NCI-H446 (cell line): ENCODE measurements at places on chromosomes 7 and 10.

GRCh38 chr7:85094046-85094725 lies 92.7 kb downstream of the SEMA3D start:
- no peak for DNase-seq

DNA sequence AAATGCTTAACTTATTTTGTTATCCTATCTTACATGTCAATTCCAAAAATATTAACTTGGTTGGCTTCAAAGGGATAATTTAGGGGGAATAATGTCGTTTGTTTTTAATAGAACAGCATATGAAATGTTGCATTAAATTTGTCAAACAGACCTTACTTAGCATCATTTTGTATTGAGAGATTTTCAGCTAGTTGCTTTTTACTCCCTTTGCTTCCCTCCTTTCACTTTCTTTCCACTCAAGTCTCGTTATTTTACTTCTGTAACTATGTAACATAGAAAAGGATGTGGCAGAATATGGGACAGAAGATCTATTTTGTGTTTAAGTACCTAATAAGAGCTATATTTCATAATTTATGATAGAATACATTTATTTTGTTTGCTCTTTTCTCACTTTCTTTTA lies 2.6 kb downstream of the PHYHIPL start:
- no peak for DNase-seq

GRCh38 chr7:155230169-155230593 lies 67.5 kb upstream of the INSIG1 start:
- DNase-seq: no peak

DNA sequence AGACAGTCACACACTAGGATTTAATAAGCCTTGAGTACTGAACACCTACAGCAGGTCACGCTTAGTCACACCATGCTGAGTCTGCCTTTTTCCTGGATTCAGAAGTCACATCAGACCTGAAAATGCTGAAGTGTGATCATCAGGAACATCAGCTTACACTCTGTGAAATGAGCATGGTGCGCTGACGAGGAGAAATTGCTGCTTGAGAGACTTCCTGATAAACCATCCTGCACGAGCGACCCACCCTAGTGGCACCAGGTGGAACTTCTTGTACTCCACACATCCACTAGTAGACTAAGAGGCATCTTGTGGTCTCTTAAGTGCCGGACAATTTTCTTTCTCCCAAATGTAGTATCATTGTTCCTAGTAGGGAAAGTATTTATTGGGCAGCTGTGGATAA lies 51.8 kb upstream of the MRLN start:
- peak; percentile 5 for DNase-seq

GRCh38 chr7:72924386-72924732 lies 536 bp upstream of the POM121 start:
- DNase-seq: no peak

DNA sequence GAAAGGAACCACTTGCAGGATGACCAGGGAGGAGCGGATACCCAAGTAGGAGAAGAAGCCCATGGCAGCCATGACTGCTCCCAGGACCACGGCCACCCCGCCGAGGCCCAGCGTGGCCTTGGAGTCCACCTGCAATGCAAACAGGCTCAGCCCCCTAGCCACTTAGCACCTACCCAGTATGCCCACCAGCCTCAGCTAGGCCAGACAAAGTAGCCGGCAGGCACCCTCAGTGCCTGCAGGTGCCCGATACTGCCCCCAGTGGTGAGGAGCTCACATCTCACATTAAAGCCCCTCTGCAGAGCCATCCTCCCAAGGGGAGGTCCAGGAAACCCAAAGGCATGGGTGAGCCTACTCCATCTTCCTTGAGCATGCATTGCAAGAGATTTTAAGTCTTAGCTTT lies 6.6 kb downstream of the NPC1L1 start:
- DNase-seq: no peak

DNA sequence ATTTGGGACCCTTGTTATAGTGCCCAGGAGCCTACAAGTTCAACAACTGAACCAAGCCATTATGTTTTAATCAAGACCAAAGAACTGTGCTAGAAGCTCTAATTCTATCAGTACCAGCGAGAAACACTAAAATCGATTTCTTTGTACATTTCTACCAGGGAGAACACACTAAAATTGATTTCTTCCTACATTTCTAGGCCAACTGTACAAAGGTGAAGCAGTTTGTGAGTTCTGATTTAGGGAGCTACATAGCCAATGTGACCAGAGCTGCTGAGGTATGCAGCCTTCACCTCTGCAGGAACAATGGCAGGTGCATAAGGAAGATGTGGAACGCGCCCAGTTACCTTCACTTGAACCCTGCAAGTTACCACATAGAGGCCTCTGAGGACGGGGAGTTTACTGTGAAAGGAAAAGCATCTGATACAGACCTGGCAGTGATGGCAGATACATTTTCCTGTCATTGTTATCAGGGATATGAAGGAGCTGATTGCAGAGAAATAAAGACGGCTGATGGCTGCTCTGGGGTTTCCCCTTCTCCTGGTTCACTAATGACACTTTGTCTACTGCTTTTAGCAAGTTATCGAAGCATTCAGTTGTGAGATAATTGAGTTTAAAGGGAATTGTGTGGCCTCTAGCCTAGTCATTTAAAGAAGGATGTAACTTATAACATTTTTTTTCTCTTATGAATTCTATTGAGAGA lies 31.7 kb downstream of the HYAL4 start:
- no peak for DNase-seq

DNA sequence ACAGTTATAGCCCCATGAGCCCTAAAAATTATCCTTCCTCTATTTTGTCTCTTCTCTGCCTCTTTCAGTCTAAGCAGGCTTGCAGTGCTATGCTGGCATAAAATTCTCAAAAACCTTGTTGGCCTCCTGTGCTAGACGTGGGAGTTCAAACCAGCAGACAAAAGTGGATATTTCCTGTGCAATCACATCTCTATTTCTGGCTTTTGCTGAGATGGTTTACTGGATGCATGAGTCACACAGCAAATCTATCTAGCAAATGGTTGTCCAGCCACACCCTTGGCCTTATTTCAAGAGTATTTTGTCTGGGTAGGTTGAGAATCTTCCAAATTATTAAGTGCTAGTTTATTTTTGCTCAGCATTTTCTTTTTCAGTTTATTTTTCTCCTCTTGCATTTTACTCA lies 370.8 kb downstream of the CDC14C start:
- DNase-seq: peak; percentile 52

DNA sequence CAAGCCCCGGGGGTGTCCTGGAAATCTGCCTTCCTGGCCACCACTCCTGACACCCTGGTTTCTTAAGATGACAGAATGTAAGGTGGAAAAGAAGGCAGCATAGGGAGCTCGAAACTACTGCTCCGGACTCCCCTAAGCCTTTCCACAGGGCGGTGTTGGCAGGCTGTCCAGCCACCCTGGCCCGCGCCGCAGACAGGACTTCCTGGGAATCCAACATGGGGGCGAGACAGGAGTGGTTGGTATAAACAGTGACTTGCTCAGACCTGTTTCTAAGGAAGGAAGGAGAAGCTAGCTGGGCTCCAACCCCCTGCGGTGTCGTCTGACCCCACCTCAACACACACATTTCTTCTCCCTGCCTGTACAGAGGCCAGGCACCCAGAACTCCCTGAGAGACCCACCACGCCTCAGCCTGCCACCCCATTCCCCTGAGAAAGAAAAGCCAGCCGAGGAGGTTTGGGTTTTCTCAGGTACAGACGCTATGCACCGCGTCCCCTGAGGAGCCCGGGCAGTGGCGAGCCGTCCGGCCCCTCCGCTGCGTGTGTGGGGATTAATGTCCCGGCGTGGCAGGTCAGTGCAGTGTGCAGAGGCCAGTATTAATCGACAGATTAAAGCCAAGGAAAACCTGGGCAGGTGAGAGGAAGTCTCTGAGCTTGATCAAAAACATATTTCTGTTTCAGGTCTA lies 349.6 kb upstream of the MKI67 start:
- no peak for DNase-seq

- DNase-seq: no peak
Measured at GRCh38 chr7:130982160-130982638, 248.2 kb upstream of the KLF14 start.

GRCh38 chr7:155286686-155287085 lies 11.0 kb upstream of the INSIG1 start:
- no peak for DNase-seq

DNA sequence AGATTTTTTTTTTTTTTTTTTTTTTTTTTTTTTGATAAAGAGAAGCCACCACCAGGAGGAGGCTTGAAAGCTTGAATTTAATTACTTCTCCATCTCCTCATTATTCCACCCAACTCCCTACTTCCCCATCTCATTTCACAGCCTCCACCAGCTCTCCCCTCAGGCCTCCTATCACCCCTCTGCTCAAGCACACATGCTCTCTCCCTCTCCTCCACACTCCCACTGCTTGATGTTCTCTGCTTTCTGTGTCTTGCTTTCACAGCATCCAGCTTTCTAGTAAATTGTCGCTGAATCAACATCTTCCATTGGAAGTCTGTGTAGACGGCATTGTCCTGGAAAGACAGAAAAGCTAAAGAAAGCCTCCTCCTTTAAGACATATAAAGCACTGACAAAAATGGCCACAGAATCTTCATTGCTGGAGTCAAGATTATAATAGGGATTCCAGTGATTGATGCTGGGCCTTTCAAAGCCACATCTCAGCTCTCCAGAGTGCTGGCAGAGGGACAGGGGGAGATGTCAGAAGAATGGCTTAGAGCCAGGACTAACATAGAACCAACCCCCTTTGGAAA lies 58.3 kb downstream of the DOCK4 start:
- peak; percentile 66 for DNase-seq

DNA sequence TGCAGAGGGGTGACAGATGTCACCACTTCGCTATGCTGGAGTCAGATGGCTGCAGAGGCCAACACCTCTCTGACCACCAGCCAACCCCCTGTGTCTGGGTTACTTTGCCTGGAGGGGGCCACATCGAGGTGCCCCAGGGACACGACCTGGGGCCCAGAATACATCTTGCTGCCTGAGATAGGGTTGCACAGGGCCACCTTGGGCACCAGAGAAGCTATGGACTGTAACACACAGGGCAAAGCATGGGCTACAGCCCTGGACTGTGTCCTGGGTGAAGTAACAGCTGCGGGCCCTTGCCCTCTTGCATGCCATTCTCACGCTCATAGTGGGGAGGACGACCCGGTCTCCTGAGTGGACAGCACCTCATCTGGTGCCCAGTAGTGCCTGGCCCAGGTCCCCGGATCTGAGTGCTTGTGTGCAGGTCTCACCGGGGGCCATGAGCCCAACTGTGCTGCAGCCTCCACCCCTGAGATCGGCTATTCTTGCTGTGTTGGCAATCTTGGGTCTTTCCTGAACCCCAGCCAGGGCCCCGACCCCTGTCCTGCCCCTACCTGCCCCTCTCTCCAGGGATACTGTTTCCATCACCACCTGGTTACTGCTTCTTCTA lies 115.2 kb upstream of the GDF10 start:
- no peak for DNase-seq

GRCh38 chr7:37709631-37710509 lies 26.3 kb downstream of the GPR141 start:
- no peak for DNase-seq

DNA sequence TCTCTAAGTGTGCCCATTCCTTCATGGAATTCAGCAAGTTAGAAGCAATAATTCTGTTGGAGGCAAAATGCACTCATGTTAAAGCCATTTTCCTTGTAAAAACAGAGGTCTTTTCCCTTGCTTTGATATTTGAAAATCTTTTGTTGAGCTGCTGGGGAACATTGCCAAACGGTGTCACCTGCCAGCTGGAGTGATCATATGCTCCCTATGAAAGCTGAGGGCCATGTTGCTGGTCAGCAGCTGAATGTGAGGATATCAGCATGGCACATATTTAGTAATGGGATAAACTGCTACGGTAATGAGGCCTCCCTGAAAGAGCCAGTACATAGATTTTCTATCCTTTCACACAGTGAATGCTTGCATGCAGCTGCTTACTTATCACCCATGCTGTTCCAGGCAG lies 224.3 kb downstream of the THSD7A start:
- peak; percentile 50 for DNase-seq

DNA sequence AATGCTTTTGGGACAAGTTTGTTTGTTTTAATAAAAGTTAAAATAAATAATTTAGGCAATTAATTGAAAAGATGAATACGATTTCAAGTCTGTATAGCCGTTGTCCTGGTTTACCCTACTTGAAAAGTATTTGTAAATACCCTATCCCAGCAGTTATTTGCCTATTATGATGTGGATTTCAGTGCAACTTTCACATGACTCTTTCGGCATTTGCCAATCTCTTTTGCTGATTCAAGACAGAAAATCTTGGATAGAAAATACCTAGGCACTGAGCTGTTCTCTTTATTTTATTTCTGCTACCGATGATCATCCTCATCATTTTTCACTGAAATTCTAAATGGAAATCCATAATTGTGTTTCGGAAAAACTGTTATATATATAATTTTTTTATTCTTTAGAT lies 125.9 kb upstream of the FZD8 start:
- DNase-seq: no peak

DNA sequence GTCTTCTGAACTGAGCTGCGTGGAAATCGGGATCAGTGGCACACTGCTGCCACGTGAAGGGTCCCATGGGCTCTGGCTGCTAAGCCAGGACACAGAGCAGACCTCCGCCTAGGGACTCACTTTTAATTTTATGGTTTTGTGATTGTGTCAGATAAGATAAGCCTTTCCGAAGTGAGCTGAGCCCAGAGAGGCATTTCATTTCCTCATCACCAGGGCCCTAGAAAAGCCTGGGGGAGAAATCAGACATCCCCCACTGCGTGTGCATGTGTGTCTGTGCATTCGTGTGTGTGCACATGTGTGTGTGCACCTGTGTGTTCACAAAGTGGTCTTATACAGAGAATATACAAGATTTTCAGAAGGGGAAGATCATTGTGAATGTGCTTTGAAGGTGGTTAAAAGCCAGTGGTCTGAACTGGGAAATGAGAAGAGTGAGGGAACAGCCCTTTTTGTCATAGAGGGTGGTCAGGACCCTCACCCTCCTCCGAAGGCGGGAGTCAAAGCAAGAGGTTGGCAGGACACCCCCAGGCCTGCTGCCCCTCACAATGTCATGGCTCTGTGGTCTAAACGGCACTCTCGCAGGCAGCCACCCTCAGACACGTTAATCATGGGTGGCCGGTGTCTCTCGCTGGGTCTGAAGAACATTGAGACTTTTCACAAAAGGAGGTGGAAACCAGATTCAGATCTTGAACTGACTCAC lies 176.1 kb upstream of the PFKP start:
- no peak for DNase-seq

DNA sequence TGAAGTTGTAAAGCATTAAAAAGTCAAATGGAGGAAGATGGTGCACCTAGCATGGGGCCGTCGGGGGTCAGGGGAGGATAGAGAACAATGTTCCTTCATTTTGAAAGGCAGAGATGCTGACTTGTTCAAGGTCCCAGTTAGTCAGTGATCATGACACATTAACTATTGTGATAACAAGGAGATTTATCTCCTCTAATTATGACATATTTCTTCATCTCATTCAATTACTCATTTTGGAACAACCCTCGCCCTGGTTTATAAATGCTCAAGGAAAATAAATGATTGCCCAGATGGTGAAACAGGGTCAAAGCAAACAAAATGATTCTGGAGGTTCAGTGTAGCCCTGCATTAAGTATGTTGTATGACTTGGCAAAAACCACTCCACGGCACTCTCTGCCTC lies 106.2 kb downstream of the ITIH5 start:
- DNase-seq: no peak

GRCh38 chr10:8283986-8284385 lies 229.5 kb downstream of the GATA3 start:
- DNase-seq: no peak
